ENCODE measurements at places on chromosomes 11 and 22.

- DNase-seq, result no peak
Observed at GRCh38 chr11:122843281-122844141, 5.2 kb downstream of the CRTAM start.

DNA sequence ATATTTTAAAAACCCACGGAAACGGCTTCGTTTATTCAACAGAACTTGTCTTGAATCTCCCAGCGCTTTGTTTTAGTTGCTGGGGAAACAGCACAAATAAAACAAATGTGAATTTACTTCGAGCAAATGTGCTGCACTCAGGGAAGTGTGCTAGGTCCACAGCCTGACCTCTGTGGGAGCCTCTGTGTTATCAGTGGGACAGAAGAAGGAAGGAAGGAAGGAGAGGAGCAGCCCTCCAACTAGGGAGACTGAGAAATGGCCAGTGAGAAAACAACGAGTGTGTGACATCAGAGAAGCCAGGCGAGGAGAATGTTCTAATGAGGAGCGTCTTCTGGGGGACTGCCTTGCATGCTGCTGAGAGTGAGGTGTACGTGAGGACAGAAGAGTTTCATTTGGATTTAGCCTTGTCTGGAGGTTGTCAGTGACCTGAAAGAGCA is 42.7 kb downstream of the PPP6R3 start:
- DNase-seq, result no peak

- DNase-seq, result peak; percentile 9
Observed at GRCh38 chr11:6563121-6563619, 40.2 kb downstream of the RRP8 start.

GRCh38 chr11:73034331-73034730 is 107.8 kb downstream of the FCHSD2 start:
- no peak for DNase-seq

DNA sequence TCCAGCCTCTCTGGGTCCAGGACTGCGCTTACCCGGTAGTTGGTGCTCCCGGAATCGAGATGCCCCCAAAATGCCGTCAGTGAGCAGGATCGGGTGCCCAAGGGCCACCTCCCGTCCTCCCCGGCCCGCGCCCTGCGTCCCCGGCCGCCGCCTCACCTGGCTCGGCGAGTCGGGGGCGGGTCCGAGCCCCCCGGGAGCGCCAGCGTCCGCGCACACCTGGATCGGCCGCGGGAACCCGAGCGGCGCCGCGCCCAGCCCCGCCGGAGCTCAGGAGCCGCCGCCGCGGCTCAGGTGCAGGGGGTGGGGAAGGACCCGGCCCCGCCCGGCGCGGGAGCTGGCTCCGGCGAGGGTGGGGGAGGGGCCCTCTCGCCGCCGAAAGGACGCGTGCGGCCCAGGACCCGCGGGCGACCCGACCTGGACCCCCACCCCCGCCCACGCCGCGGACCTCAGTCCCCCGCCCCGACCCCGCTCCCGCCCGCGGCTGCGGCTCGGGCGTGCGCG is at the start of gene SHANK2:
SHANK2 (minus strand) TSS at position 309 of the 501 bp plus-strand sequence. CDS start 105,251 bp downstream, outside the sequence.
- DNase-seq, result peak; percentile 74

- DNase-seq, result no peak
Observed at GRCh38 chr22:30777587-30777986, 82.9 kb downstream of the OSBP2 start.

GRCh38 chr11:132217856-132218255 is 847.4 kb downstream of the NTM start:
- no peak for DNase-seq

DNA sequence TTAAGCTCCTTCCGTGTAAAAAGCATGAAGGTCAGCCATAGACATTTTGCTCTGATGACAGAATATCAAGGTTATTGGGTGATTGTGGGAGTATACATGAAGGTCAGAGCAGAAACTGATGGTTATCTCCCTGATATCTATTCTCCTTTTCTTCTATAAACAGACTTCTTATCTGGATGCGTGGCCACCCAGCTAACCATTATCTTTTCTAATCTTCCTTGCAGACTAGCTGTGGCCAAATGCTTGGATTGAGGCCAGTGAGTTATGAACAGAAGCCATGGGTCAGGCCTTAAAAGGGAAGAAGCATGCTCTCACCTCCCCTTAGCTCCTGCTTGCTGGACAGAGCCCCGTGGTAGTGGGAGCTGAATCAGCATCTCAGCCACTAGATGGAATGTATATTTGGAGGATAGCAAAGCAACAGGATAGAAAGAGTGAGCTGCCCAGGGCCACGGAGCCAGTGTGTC is 31.3 kb upstream of the LRRC55 start:
- DNase-seq, result no peak

- no peak for DNase-seq
Observed at GRCh38 chr11:70326833-70327232, 56.3 kb downstream of the PPFIA1 start.

DNA sequence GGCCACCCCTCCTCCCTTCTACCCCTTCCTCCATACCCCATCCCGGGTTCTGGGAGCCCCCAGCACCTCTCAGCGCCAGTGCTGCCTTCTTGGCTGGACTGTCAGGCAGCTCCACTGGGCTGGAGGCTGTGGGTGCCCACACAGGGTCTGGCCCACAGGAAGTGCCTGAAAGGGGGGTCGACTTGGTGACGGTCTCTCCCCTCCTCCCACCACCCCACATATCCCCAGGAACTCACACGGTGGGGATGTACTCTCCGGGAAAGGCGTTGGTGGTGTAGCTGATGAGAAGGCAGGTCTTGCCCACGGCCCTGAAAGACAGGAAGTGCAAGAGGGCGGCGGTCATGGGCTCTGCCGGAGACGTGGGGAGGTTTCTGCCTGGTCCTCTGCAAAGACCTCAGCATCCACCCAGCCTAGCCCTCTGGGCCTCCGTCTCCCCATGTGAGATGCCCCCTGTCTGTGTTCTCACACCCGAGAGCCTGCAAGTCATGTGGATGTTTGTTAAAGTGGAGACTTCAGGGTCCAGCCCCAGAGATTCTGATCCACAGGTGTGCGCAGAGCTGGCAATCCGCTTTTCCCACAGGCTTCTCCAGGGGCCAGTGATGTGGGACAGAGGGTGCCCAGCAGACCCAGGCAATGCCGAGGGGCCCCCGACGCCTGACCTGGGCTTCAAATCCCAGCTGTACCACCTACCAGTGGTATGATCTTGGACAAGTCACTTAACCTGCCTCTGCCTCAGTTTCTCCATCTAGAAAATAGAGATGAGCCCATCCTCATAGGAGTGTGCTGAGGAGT is 2.5 kb downstream of the RAC2 start:
- DNase-seq, result no peak

DNA sequence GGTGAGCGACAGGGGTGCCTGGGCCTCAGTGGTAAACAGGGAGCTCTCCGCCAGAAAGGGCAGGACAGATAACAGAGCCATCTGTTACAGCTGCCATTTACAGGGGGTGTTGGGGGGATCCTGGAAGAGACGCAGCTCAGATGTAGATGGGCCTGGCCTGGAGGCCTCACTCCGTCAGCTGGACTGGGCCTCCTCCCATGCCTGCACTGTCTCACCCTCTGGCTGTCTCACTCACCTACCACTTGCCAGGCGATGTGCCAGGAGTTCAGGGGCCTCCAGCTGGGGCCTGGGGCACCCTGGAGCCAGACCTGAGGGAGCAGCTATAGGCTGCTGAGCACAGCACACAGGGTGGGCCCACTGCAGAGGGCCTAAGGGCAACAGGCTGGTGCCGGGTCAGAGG is 16.3 kb upstream of the SUSD2 start:
- no peak for DNase-seq

DNA sequence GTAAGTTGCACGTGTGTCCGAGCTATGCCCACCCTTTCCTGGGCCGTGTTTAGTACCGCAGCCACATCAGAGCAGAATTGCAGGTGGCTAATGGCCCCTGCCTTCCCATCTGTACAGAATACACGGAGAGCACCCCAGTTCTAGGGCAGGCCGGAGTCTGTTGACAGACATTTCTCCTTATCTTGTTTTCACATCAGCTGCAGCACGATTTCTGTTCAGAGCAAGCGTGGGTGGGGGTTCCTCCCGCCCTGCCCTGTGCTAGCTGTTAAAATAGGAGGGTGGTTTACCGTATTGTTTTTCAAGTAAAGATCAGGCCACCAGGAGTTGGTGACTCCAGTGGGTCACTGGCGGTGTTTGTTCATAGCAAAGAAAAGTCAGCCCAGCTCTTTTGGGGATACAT is 41.1 kb downstream of the UBASH3B start:
- DNase-seq, result no peak

GRCh38 chr11:62732830-62733229 is 4.5 kb downstream of the TTC9C start:
- DNase-seq, result peak; percentile 36

GRCh38 chr11:20197881-20198280 is 37.6 kb upstream of the DBX1 start:
- DNase-seq, result no peak

DNA sequence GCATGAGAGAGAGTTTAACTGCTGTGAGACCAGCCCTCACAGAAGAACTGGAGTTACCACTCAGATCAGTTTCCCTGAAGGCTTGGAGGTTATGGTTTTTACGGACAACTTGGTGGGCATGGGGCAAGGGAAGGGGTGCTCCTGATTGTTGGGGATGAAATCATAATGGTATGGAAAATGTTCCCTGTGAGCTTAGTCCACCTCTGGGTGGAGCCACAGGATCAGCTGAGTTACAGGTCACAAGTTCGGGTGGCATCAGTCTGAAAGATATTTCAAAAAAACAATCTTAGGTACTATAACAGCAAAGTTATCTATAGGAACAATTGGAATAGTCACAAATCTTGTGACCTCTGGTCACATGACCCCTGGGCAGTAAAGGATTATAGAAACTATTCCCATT is 162.9 kb downstream of the DLG2 start:
- DNase-seq, result no peak

DNA sequence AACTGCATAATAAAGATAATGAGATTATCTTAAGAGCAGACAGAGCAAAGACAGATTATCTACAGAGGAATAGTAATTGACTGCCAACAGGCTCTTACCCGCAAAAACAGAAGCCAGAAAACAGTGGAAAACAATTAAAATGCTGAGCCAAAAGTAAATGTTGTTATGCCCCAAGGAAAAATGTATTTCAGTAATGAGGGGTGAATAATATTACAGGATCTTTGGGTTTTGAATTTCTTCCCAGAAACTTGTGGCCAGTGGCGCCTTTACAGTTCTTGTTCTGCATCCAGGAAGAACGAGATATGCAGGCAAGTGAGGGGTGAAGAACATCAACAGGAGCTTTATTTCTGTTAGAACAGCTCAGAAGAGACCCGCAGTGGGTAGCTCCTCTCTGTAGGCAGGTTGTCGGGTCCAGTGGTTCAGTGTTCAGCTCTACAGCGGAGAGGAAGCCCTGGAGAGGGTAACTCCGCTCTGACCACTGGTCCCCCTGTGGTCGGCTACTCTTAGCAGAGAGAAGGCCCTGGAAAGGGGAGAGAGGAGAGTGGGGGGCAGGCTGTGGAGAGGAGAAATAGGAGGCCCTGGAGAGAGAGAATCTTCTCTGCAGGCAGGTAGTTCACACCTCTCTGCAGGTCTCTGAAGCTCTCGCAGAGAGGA is 51.8 kb upstream of the SC5D start:
- no peak for DNase-seq

GRCh38 chr11:29773656-29774264 is 243.1 kb downstream of the KCNA4 start:
- DNase-seq, result no peak

DNA sequence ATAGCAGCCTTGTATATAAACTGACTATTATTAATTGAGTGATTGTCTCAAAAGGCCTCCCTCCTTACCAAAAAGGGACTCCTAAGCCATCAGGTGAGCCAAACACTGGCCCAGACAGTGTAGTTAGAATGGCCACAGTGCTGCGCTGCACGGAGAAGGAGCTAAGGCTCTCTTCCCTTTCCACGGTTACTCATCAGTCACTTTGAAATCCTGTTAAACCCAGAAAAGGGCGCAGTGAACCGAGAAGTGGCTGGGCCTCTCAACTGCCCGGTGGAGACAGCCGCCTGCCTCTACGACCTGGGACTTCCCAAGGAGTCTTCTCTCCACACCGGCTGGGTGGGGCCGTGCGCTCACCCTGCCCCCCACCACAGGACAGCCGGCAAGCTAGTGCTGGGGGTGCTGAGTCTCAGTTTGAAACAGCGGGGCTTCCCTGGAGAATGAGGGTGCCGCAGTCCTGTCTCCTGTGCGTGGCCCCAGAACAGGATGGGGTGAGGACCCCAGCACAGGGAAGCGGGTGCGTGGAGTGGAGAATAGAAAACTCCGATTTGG is 1.3 kb downstream of the MYH9 start:
- no peak for DNase-seq

- DNase-seq, result no peak
Observed at GRCh38 chr11:19953336-19953735, 206.9 kb downstream of the DBX1 start.

GRCh38 chr11:41784513-41785335 is 325.3 kb upstream of the LRRC4C start:
- peak; percentile 94 for DNase-seq

GRCh38 chr22:40031766-40032470 is 37.2 kb downstream of the FAM83F start:
- DNase-seq, result no peak

GRCh38 chr11:64760759-64761420 is 1.1 kb upstream of the PYGM start:
- DNase-seq, result no peak

DNA sequence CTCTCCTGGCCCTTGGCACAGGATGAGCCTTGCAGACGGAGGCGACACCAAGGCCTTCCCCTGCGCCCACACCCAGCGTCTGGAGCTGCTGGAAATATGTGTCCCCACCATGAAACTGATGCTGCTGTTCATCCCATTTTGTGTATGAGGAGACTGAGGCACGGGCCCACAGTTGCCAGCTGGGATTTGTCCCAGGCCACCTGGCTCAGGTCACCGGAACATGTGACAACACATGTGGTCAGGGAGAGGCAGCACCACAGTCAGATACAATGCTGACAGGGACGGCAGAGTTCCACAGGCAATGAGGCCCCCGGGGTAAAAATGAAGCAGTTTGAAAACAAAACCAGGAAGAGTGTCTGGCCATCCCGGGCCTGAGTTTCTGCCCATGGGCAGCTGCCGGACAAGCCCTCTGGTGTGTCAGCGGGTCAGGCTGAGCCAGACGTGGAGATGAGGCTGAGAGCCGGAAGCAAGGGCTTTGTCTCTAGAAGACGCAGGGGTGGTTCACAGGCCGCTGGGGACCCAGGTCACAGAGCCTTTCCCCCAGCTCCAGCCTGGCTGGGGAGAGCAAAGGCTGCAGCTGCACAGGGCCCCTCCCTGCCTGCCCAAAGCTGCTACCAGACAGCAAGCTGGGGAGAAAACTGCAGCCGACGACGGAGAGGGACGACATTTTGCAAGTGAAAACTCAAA is 80.7 kb downstream of the CDKN1C start:
- DNase-seq, result no peak

DNA sequence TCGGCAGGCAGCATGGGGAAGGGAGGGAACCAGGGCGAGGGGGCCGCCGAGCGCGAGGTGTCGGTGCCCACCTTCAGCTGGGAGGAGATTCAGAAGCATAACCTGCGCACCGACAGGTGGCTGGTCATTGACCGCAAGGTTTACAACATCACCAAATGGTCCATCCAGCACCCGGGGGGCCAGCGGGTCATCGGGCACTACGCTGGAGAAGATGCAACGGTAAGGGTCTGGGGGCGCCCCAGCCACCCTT is 204 bp downstream of the FADS2 start:
- no peak for DNase-seq

DNA sequence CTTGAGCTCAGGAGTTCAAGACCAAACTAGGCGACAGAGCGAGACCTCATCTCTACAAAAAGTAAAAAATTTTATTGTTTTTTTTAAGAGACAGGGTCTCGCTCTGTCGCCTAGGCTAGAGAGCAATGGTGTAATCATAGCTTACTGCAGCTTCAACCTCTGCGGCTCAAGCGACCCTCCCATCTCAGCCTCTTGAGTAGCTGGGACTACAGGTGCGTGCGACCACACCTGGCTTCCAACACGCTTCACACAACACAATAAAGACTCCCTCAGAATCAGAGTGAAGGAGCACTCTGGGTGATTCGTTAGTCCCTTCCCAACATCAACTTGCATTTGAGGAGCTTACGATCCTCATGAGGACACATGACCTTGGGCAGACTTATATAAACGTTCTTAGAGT is 79.5 kb upstream of the APOA1 start:
- no peak for DNase-seq

All from PC-3 (cell line).